ENCODE measurements at places on chromosomes 13 and 19.

- DNase-seq = no peak
Measured at GRCh38 chr13:113452942-113453901, at the start of gene ADPRHL1. Gene ADPRHL1 (minus strand): TSS chr13:113453488. CDS start chr13:113453437, 51 bp downstream.

DNA sequence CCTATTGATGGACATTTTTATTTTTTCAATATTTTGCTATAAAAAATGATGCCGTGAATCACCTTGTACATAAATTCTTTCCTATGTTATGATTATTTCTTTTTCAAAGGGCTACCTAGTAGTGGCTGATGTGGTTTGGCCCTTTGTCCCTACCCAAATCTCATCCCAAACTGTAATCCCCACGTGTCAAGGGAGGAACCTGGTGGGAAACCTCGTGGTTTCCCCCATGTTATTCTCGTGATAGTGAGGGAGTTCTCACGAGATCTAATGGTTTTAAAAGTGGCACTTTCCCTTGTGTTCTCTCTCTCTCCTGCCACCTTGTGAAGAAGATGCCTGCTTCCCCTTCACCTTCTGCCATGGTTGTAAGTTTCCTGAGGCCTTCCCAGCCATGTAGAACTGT, 94.9 kb downstream of the TM9SF2 start:
- DNase-seq = no peak

DNA sequence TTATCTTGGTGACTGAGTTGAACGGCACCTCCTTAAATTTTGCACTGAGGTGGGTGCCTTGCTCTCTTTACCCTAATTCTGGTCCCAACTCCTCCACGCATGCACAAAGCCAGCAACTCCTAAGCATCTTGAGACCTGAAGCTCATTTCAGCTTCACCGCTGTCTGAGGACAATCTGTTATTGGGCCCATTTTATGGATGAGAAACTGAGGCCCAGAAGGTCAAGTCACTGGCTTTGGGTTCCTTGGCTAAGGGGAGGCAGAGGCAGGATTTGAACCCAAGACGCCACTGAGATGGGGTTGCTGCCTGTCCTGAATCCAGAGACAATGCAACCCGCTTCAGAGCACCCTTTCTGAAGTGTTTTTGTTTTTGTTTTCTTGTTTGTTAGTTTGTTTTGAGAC, 22.7 kb downstream of the TINCR start:
- DNase-seq = no peak

GRCh38 chr13:106029676-106030290, 505.7 kb downstream of the EFNB2 start:
- no peak for DNase-seq

- DNase-seq = no peak
Measured at GRCh38 chr19:32652894-32653598, 21.9 kb downstream of the ANKRD27 start.

- DNase-seq = no peak
Measured at GRCh38 chr13:110323172-110323891, 16.2 kb downstream of the COL4A2 start.

- no peak for DNase-seq
Measured at GRCh38 chr13:67043901-67044300, 186.2 kb downstream of the PCDH9 start.

DNA sequence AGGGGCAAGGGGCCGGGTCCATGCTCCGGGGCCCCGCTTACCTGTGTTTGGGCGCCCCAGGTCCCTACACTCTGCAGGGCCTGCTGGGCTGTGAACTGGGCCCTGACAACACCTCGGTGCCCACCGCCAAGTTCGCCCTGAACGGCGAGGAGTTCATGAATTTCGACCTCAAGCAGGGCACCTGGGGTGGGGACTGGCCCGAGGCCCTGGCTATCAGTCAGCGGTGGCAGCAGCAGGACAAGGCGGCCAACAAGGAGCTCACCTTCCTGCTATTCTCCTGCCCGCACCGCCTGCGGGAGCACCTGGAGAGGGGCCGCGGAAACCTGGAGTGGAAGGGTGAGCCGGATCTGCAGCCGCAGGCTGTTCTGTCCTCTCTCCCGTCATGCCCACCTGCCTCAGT, 1.7 kb downstream of the FCGRT start:
- no peak for DNase-seq

- DNase-seq = no peak
Measured at GRCh38 chr19:22603518-22604440, 30.3 kb upstream of the ZNF492 start.

Measured in activated CD4-positive, alpha-beta T cell treated with anti-CD3 and anti-CD28 coated beads for 4 hours (primary cell).